ENCODE measurements at places on chromosomes 5 and 9. TPM values are rescaled to one million over a fixed set of nuclear protein-coding genes. Genes with fewer than 3 reads are reported as not detected.

SYK gene
- total RNA-seq = 0.13 TPM

DNA sequence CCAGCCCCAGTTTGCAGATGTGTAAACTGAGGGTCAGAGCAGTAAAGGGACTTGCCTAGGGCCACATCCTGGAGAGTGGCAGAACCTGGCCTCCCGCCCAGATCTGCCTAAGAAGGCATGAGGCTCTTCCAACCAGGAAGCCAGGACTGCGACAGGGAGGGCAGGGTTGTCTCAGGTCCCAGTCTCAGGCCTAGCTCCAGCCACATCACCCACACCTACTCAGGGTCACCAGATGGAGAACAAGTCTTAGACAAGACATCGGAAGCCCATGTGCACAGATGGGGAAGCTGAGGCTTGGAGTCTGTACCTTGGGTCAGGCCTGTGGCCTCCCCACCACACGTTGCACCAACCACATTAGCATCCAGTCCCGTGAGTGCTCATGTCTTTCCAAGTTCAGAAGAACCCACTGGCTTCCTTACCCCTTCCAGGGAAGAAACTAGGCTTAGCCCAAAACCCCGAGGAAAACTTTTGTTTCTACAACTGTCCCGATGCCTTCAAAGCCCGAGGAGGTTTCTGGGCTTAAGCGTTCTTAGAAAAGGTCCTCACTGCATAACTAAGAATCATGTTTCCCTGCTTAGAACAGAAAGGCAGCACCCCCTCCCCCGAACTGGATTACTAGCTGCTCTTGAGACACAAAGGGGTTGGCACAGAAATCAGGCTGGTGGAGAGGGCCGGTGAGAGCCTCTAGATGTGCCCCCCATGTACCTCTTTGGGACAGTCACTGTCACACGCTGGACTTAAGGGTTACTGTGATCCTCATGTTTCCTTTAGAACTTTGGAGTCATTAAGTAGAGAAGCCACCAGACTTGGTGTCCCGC is 2.2 kb downstream of the FAM78A start:
- H3K4me3 ChIP-seq = peak overlapping the region; percentile 99
- DNase-seq = peak; percentile 51
- peak overlapping the region; percentile 99 for H3K27ac ChIP-seq
- H3K36me3 ChIP-seq = peaks cover 70% of the 10 kb centered on the region

DNA sequence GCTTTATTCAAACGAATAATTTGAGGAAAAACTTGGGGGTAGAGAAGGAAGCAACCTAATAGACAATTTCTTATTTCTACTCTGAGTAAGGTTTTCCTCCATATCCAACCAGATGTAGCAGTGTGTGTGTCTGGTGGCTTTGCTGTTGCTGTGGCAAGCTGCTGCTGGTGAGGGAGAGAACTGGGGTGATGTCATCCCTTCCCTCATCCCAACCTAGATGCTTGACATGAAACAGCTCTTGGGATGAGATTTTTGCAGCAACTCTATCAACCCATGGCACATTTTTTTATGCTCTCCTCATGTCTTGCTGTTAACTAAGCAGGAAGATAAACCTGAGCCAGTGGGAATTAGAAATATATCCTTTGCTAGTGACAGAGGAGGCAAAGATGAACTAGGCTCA is 135.8 kb downstream of the PCSK1 start:
- H3K4me1 ChIP-seq = no peaks in the 10 kb centered on the region
- H3K27me3 ChIP-seq = no peaks in the 10 kb centered on the region
- no peak overlapping the region for H3K4me3 ChIP-seq
- DNase-seq = no peak

UGT3A2 gene
- total RNA-seq = not detected

RECK gene
- 7.3 TPM for total RNA-seq

- H3K27ac ChIP-seq = no peak overlapping the region
- no peak for DNase-seq
- no peaks in the 10 kb centered on the region for H3K4me1 ChIP-seq
- no peaks in the 10 kb centered on the region for H3K36me3 ChIP-seq
Measured at GRCh38 chr9:72315510-72316311, 49.3 kb downstream of the ZFAND5 start.

- no peak overlapping the region for H3K27ac ChIP-seq
- no peaks in the 10 kb centered on the region for H3K27me3 ChIP-seq
- H3K4me1 ChIP-seq = no peaks in the 10 kb centered on the region
- DNase-seq = no peak
- H3K4me3 ChIP-seq = no peak overlapping the region
Measured at GRCh38 chr5:129377504-129377903, 82.6 kb upstream of the ADAMTS19 start.

CYSRT1 gene
- total RNA-seq = 0.42 TPM

HEMGN gene
- 1.2 TPM for total RNA-seq

IL13 gene
- 1.4 TPM for total RNA-seq

FAXDC2 gene
- total RNA-seq = not detected

GRCh38 chr9:23799521-23799920 is 26.5 kb downstream of the ELAVL2 start:
- H3K27me3 ChIP-seq = no peaks in the 10 kb centered on the region
- no peak overlapping the region for H3K27ac ChIP-seq
- H3K4me1 ChIP-seq = no peaks in the 10 kb centered on the region
- no peak for DNase-seq

- H3K27ac ChIP-seq = no peak overlapping the region
- DNase-seq = no peak
- no peaks in the 10 kb centered on the region for H3K36me3 ChIP-seq
- peaks cover 10% of the 10 kb centered on the region for H3K4me1 ChIP-seq
Measured at GRCh38 chr5:115330830-115331229, 34.4 kb upstream of the CCDC112 start.

DNA sequence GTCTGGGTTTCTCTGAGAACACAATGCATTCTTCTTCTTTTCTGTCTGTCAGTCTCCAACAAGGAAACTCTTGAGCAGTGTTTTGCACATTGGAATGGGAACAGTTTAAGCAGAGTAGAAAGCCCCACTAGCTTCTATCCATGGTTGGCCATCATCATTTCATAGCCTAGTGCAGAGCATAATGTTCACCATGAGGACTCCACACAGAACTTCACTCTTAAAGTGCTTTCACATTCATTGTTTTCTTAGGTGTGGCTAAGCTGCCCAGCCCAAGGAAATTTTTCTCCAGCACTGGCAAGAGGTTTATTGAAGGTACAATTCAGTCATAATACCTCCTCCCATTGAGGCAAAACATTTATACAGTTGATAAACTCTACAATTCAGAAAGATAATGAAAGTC is 503.0 kb upstream of the CD180 start:
- no peaks in the 10 kb centered on the region for H3K4me1 ChIP-seq
- no peak overlapping the region for H3K27ac ChIP-seq
- no peaks in the 10 kb centered on the region for H3K27me3 ChIP-seq
- H3K36me3 ChIP-seq = no peaks in the 10 kb centered on the region

DNA sequence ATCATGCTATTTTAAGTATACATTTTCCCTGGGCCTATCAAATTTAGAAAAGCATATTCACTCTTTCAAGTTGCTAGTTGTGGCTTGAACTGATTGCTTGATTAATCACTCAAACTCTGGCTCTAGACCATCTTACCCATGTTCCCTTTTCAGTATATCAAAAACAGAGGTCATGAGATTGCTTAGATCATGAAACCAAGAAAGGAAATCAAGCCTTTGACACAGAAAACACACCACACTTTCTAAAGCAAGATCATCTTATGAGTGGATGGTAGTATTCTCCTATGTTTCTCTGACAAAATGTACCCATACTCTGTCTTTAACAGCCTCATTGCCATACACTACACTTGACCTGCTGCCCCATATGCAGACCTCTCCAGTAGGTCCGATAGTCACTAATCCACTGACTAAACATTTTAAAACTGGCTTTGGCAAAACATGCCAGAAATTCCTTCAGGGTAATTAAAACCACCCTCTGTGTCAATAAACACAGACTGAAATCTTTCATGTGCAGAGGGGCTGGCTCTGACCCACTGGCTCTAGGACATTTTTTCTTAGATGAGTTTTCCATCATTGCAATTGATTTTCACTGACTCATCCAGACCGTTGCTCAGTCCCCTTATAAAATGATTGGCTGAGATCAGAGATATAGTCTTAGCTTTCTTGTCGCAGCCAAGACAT is 18.2 kb downstream of the PPP2R2B start:
- no peak for DNase-seq
- H3K4me1 ChIP-seq = no peaks in the 10 kb centered on the region
- no peak overlapping the region for H3K27ac ChIP-seq

DNA sequence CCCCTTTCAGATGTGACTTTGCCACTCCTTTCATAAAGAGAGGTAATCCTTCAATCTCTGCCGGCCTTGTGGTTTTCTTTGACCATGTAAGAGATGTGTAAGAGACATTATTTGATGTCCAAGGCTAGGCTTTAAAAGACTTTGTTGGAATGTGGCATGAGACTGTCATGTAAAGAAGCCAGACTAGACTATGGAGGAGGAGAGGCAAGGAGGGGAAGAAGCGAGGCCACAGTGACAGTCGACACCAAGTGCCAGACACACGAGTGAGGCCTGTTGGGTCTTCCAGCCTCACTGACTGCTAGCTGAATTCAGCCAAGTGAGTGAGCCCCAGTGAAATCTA is 1013.3 kb downstream of the MAT2B start:
- no peaks in the 10 kb centered on the region for H3K4me1 ChIP-seq
- DNase-seq = no peak
- H3K27ac ChIP-seq = no peak overlapping the region
- H3K4me3 ChIP-seq = no peak overlapping the region

- H3K27me3 ChIP-seq = no peaks in the 10 kb centered on the region
- DNase-seq = no peak
- H3K4me3 ChIP-seq = peak overlapping the region; percentile 16
- H3K4me1 ChIP-seq = peaks cover 81% of the 10 kb centered on the region
Measured at GRCh38 chr5:40405230-40405629, 274.5 kb upstream of the PTGER4 start.

GRCh38 chr9:29778281-29778849 is 2205.1 kb upstream of the C9orf72 start:
- H3K27me3 ChIP-seq = no peaks in the 10 kb centered on the region
- H3K27ac ChIP-seq = no peak overlapping the region
- H3K36me3 ChIP-seq = no peaks in the 10 kb centered on the region
- H3K4me3 ChIP-seq = no peak overlapping the region

MARCHF3 gene
- 2.0 TPM for total RNA-seq

- no peak overlapping the region for H3K27ac ChIP-seq
- H3K36me3 ChIP-seq = no peaks in the 10 kb centered on the region
- no peaks in the 10 kb centered on the region for H3K4me1 ChIP-seq
- H3K4me3 ChIP-seq = no peak overlapping the region
Measured at GRCh38 chr9:107898761-107899160, 409.2 kb upstream of the KLF4 start.

RNF180 gene
- not detected for total RNA-seq

DNA sequence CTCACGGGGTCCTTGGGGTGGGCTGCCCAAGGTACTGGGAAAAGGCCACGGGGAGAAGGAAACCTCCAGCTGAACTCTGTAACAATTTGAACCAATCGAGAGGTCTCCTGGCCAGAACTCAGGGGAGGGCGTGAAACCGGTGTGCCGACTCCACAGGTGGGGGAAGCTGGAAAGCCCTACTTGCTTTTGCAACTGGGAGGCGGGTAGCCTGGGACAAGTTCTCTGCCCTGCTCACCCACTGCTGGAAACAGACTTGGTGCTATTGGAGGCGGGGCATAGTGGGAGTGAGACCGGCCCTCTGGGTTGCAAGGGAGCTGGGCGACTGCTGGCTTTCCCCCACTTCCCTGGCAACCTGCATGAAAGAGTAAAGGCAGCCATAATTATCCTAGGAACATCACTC is 73.2 kb upstream of the SLIT3 start:
- no peak for DNase-seq
- no peaks in the 10 kb centered on the region for H3K4me1 ChIP-seq
- no peaks in the 10 kb centered on the region for H3K27me3 ChIP-seq
- H3K4me3 ChIP-seq = no peak overlapping the region
- no peaks in the 10 kb centered on the region for H3K36me3 ChIP-seq
- H3K27ac ChIP-seq = no peak overlapping the region

- no peak for DNase-seq
- no peaks in the 10 kb centered on the region for H3K36me3 ChIP-seq
- H3K4me3 ChIP-seq = no peak overlapping the region
- H3K27ac ChIP-seq = no peak overlapping the region
- no peaks in the 10 kb centered on the region for H3K27me3 ChIP-seq
Measured at GRCh38 chr5:179413086-179413690, 67.9 kb upstream of the ADAMTS2 start.

DNA sequence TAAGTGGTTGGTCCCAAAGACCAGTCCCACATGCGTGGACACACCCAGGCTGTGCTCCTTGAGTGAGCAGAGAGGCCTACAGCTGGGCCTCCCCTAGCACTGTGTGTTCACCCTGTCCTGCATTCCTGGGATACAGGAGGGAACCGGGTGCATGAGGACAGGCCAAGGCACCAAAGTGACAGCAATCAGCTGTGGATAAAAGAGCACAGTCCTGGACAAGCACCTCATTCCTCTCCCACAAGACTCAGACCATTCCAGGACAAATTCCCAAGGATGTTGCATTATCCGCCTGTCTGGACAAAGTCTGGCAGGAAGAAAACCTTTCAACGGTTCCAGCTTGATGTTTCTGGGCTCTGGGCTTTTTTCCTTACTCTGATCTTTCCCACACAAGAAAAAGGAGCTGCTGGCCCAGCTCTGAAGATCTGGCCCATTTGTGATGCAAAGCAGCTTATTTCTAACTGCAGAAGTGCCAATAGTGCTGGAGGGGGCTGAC is 273.2 kb downstream of the ENC1 start:
- DNase-seq = no peak
- no peaks in the 10 kb centered on the region for H3K4me1 ChIP-seq
- no peaks in the 10 kb centered on the region for H3K27me3 ChIP-seq
- H3K4me3 ChIP-seq = no peak overlapping the region
- no peak overlapping the region for H3K27ac ChIP-seq

- H3K27ac ChIP-seq = no peak overlapping the region
- peaks cover 30% of the 10 kb centered on the region for H3K27me3 ChIP-seq
- H3K36me3 ChIP-seq = no peaks in the 10 kb centered on the region
- no peak for DNase-seq
- H3K4me1 ChIP-seq = no peaks in the 10 kb centered on the region
Measured at GRCh38 chr5:142545650-142546322, 140.1 kb downstream of the FGF1 start.

- no peak for DNase-seq
- H3K36me3 ChIP-seq = no peaks in the 10 kb centered on the region
- no peak overlapping the region for H3K27ac ChIP-seq
- no peak overlapping the region for H3K4me3 ChIP-seq
- H3K4me1 ChIP-seq = peaks cover 5% of the 10 kb centered on the region
Measured at GRCh38 chr5:73314395-73315257, 134.0 kb downstream of the FOXD1 start.

IQGAP2 gene
- 62.7 TPM for total RNA-seq

Data from activated CD8-positive, alpha-beta T cell treated with anti-CD3 and anti-CD28 coated beads, Interleukin-2, amount 10 ng/mL, durations not matched to agents 7 days and 5 days (primary cell).